ENCODE measurements at places on chromosomes 5 and 9.

- no peak for DNase-seq
Observed at GRCh38 chr5:90930062-90930461, 371.5 kb downstream of the ADGRV1 start.

- DNase-seq: no peak
Observed at GRCh38 chr5:139475865-139476617, 5.2 kb downstream of the SMIM33 start.

DNA sequence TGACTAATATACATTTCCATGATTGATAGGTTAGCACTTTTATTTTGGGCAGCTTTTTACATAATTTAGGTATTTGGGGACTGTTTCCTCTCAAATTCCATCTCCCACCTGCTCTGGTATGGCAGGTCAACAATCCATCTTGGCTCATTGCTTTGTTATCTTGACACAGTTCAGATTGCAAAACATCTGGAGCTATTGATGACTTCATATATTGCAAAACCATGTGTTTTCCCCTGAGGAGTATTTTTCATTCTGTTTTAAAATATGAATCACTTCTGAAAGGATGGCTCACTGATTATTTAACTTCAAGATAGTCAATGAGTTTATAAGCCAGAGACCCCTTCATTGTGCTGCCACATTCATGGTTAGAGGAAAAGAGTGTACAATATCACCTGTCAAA, 1206.0 kb upstream of the C9orf72 start:
- DNase-seq: no peak

DNA sequence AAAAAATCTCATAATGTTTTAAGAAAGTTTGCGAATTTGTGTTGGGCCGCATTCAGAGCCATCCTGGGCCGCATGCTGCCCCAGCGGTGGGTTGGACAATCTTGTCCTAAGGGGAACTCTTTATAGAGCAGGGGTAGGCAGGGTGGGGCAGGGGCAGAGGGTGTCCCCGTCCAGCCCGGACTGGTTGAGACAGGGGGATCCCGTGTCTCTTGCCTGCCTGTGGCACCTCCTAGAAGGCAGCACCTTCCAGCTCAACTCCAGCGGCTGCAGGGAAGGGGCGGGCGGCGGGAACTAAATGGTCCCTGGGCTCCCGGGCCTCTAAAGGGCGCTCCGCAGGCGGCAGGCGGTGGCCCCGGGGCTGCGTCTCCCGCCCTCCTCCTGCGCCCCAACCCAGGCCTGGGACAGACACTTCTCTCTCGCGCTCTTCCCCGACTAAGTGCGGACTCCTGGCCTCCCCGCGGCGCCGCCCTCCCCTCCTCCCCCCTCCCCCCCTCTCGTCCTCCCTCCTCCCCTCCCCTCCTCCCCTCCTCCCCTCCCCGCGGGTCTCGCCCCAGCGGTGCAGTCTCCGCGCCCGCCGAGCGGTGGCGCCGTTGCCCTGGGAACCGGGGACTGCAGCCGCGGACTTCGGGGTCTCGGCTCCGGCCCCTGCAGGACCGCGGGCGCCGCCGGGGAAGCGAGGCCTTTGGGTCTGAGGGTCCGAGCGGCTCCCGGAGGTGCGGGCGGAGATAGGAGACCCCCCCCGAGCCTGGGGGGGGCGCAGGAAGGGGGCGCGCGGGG, 132.6 kb downstream of the MRPL36 start:
- DNase-seq: peak; percentile 80

- DNase-seq: no peak
Observed at GRCh38 chr5:124783285-124783684, 36.8 kb upstream of the ZNF608 start.

- DNase-seq: no peak
Observed at GRCh38 chr9:70410368-70410767, 4.1 kb downstream of the KLF9 start.

GRCh38 chr9:84652496-84653120, 16.9 kb upstream of the NTRK2 start:
- DNase-seq: no peak
